ENCODE measurements at places on chromosomes 6 and 20.
A peak's percentile ranks its signal among the peaks of the same experiment; 100 is the strongest.

DNA sequence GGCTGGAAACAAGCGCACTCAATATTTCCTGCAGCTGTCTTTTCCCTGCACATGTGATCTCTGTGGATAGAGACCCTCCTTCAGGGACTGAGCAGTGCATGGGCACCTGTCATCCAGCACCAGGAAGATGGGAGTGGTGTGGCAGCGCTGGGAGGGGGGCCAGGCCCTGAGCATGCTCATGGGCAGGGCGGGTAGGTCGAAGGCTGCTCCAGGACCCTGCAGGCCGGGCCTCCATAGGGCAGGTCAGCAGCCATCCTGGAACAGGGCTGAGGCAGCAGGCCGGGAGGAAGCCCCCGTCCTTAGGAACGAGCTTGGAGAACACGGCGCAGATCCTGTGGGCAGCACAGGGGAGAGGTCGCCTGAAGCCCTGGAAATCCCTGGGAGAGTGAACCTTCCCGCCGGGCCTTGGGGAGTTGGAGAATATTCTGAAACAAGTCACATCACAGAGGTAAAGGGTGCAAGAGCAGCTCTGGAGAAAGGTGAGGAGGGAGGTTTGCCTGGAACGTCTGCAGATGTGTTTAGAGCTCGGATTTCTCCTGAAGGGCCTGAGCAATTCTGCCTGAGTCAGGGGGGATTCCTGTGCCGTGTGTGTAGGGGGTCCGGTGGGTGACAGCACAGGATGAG lies 133.2 kb downstream of the SMOC2 start:
- no peak for DNase-seq

DNA sequence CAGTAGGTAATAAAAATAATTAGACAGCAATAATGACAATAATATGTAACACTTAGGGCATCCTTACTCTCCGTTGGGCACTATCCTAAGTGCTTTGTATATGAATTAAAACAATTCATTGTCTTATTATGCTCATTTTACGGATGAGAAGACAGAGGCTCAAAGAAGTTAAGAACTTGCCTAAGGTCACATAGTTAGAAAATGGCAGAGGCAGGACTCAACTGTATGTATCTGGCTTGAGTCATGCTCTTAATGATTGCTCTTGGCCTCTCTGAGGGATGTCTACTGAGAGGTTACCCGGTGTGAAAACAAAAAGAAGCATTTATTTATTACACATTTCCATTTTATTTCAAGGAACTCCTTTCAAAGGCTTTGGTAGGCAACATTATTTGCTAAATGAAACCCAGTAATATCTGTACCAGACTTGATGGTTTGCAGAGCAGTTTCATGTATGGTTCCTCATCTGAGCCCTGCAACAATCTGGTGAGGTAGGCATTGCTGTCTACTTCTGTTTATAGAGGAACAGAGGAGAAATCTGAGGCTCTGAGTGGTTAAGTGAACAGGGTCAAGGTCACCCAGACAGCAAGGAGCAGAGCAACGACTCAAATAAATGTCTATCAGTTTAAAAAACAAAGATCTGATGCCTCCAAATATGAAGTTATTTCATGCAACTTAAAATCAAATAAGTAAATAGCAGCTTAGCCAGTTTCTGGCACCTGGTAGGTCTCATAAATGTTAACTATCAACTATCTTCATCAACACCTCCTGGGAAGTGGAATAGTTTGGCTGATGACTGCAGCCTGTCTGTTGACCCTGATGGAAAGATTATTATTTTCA lies 4.2 kb upstream of the PARD6B start:
- no peak for DNase-seq

DNA sequence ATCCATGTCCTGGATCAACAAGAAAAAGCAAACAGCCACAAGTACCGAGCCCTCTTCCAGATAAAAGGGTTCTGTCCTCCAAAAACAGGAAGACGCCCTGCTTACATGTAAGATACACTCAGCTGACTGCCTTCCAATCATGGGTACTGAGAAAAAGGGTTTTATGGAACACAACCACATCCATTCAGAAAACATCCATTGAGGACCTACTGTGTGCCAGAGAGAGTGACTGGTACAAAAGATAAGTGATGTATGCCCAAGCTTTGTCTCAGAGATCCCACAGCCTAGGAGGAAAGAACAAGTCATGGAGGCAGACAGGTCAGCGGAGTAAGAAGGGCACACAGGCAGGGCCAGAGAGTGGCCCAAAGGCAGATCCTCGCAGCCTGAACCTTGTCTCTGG lies 94.8 kb upstream of the SSTR4 start:
- DNase-seq = no peak

DNA sequence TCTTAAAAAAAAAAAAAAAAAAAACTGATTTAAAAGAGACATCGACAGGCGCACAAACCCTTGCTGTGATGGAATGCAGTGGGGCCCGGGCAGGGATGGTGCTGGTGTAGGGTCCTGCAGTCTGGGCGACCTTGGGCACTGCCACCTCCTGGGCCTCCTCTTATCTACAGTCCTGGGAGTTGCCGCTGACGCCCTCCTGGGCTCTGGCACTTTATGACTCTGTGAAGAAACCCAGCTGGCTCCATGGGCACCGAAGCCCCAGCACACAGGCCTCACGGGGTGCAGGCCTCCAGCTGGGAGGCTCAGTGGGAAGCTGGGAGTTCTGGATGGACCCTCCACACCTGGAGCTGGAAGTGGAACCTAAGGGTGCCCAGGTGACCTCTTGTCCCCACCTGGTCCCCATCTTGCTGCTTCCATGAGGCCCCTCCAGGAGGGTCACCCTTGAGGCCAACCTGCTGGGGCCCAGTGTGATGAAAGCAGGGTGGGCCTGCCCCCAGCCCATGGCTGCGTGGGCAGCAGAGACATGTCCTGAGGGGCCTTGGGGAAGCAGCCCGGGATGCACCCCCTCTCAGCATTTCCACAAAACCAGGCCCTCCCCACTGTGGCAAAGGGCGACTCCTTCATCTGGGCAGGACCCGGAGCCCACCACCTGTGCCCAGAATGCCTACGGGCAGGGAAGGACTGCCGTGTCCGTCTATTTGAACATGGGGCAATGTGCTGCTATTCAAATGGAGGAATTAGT lies 104.9 kb downstream of the ASXL1 start:
- DNase-seq = no peak

DNA sequence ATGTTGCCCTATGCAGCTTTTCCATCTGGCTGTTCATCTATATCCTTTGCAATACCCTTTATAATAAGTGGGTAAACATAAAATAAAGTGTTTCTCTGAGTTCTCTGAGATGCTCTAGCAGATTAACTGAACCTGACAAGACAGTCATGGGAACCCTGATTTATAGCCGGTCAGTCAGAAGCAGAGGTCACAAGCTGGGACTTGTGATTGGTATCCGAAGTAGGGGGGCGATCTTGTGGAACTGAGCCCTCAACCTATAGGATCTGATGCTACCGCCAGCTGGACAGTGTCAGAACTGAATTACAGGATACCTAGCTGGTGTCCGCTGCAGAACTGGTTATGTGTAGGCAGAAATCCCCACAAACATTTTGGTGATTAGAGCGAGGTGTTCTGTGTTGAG lies 39.0 kb downstream of the SLC17A5 start:
- DNase-seq = no peak

DNA sequence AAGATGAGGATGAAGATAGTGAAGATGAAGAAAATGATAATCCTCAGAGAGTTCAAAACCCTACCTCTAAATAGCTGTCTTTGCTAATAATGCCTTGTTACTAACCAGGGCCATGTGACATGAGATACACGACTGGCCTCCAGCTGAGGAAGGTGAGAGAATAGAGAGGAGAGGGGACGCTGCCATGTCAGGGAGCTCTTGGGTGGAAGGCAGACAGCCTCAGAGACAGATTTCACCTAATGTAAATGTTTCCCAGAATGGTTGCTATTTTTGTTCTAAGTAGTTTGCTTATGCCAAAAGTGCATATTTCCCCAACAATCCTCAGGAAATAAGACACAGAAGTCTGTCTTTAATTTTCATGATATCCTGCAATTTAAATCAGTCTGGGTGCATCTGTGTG lies 138.4 kb downstream of the ELOVL4 start:
- no peak for DNase-seq

DNA sequence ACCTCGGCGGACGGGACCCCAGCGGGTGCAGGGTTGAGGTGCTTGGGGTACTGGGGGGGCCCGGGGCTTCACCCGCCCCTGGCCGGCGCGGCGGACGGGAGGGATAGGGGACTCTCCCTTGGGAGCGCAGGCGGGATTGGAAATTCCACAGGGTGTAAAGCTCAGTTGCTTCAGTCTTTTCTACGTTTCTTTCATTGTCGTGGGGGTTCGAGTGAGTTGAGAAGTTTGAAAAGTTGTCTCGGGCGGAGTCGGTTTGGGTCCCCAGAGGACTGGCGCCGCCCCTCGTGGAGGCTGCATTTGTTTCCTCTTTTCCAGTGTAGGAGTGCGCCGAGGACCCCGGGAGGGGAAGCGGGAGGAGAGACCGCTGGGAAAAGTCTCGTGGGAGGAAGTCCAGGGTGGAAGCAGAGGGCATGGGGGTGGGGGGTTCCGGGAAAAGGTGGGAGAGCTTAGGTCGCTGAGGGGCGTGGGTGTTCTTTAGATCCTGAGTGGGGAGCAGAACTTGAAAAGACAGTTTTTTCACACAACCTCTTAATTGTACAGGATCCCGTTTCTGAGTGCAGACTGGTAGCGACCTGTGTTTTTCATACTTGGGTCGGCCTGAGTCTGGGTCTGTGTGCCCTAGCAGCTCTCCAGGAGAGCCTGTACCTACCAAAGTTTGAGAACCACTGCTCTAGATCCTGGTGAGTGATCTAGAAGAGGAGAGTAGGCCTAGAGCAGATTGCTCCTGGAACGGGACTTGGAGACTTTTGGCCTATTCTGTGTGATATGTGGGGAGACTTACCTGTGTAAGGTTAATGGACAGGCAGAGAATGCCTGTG lies 495 bp downstream of the FAM83B start:
- no peak for DNase-seq

GRCh38 chr20:4666001-4666479 lies 55.7 kb upstream of the PRND start:
- peak; percentile 20 for DNase-seq

- no peak for DNase-seq
Measured at GRCh38 chr6:156337801-156338200, 439.4 kb upstream of the ARID1B start.

- DNase-seq = no peak
Measured at GRCh38 chr6:80183019-80183795, 76.7 kb downstream of the BCKDHB start.

DNA sequence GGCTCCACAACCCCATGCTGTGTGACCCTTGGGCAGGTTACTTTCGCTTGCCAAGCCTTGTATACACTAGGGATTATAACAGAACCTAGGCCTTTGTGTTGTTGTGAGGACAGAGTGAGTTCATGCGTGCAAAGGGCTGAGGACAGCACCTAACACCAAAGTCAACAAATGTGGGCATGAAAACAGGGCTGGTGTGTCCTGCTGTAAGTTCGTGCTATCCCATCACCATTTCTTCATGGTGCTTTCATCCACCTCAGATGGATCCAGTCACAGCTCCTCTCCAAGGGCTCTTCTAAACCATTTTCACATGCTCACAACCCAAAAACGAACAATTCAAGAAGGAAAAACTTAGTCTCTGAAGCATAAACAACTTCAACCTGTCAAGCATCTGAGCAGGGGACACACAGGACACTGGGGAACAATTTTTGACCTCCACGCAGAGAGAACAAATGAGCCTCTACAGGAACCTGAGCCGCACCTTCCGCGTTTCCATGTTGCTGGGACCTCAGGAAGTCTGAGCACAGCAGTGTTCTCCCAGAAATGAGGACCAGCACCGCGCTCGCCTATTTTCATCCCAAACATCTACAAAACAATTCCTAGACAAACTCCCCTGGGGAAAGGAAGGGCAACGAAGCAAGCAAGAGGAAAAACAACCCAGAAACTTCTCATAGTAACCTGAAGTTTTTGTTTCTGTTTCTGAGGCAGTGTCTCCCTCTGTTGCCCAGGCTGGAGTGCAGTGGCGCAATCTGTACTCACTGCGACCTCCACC lies 3.1 kb downstream of the LRP11 start:
- DNase-seq = no peak

GRCh38 chr6:1496836-1497760 lies 107.7 kb downstream of the FOXF2 start:
- no peak for DNase-seq

DNA sequence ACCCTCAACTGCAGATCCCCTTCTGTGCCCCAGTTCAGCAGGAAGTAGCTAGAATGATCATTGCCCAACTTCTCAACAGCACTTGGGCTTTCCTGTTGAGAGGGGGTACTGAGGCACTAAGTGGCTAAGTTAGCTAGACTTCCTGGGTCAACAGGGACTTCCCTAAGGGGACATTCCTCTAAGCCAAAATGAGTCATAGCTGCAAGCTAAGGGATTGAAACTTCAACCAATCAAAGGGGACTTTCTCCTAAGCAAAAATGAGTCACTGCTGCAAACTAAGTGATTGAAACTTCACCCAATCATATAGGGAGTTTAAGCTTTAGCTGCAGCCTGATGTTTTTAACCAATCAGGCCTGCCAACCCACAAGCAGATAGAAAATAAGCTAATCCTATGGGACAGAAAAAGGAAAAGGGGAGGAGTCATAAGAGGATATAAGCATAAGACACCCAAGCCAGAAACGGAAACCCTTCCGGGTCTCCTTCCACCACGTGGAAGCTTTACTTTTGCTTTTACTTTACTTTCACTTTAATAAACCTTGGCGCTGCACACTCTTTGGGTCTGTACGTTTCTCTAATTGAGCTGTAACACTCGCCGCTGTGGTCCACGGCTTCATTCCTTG lies 659.0 kb upstream of the HS3ST5 start:
- no peak for DNase-seq

GRCh38 chr6:111015389-111016124 lies 33.7 kb downstream of the RPF2 start:
- no peak for DNase-seq

- DNase-seq = no peak
Measured at GRCh38 chr20:44066645-44067606, 120.1 kb downstream of the JPH2 start.

DNA sequence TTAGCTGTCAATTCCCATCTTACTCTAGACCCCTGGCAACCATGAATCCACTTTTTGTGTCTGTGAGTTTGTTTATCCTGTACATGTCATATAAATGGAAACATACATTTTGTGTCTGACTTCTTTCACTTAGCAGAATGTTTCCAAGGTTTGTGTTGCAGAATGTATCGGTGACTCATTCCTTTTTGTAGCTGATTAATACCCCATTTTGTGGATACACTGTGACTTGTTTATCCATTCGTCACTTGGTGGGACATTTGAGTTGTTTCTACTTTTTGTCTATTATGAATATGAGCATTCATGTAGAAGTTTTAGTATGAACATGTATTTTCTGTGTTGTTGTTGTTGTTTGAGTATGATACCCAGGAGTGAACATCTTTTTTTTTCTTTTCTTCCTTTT lies 21.4 kb downstream of the CDYL start:
- DNase-seq = no peak

- DNase-seq = no peak
Measured at GRCh38 chr6:168060521-168060931, 18.5 kb downstream of the FRMD1 start.

GRCh38 chr6:169047345-169047744 lies 206.3 kb downstream of the THBS2 start:
- DNase-seq = no peak
